ENCODE measurements at places on chromosomes 5 and 9. TPM values are rescaled to one million over a fixed set of nuclear protein-coding genes. Genes with fewer than 3 reads are reported as not detected.

- peak; percentile 21 for DNase-seq
Observed at GRCh38 chr5:93717162-93717561, 24.2 kb downstream of the POU5F2 start.

SH3RF2 gene
- 1.3 TPM for total RNA-seq

- DNase-seq = no peak
Observed at GRCh38 chr5:36613241-36613640, 6.8 kb downstream of the SLC1A3 start.

SLC6A3 gene
- 0.85 TPM for total RNA-seq

DNA sequence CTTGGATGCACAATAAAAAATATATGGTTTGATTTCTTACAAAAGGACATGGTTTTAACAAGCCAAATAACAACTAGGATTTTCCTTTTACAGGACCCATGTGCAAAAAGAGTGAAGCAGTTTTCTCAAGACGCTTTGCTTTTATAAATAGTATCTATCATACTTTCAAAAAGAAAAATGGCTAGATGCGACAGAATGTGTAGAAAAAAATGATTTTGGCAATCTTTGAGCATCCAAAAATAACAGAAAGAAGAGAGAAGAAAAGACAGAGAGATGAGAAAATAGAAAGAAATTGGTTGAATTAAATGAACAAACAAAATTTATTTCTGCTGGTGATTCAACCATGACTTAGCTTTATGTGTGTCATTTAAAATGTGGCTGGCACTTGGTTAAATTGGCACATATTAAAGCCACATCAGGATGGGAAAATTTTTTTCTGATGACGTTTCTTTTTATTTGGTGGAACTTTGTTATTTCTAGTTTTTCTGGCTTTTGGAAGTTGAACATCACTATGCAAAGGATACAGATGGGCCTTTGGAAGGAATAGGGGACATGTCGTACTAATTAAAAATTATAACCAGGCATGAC is 35.6 kb upstream of the NREP start:
- no peak for DNase-seq

- peak; percentile 89 for DNase-seq
Observed at GRCh38 chr5:116084871-116085715, at the start of gene COMMD10. Gene COMMD10, plus strand, starts transcription at chr5:116085025.

LECT2 gene
- total RNA-seq = not detected

TEX48 gene
- total RNA-seq = not detected

GRCh38 chr5:172379481-172379880 is 74.8 kb downstream of the SH3PXD2B start:
- no peak for DNase-seq

DNA sequence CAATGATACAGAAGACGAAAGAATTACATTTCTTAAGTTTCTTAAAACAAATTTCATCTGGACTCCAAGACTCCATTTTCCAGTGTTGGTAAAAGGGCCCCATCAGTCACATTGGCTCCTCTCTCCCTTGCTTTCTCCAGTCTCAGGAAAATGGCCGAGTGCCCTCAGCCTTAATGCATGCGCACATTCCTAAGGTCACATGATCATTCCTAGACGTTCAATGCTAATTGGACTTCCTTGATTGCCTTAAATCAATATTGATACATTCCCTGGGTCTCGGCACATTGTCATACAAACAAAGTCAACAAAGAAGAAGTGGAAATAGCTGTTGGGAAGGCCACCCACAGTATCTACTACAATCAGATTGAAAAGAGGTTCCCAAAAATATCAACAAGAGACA is 413.6 kb upstream of the GRAMD2B start:
- DNase-seq = no peak

SHISAL2B gene
- 0.34 TPM for total RNA-seq

GRCh38 chr5:133746834-133747233 is 134.5 kb upstream of the FSTL4 start:
- DNase-seq = no peak

DNA sequence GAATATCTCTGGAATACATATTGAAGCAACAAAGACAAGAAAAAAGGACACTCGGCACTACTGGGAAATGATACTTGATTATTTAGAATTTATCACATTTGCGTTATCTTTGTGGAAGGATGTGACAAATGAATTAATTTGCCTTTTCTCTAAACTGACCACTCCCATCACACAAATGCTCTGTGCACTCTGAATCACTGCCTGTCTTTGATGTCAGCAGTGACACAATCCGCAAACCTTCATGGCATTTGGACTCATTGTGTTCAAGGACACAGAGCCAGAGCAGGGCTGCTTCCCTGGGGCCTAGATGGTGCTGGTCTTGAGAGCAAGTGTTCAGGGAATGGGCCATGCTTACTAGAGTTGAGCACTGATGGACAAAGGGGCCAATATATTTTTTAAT is 4.9 kb upstream of the KIF4B start:
- DNase-seq = no peak

DNA sequence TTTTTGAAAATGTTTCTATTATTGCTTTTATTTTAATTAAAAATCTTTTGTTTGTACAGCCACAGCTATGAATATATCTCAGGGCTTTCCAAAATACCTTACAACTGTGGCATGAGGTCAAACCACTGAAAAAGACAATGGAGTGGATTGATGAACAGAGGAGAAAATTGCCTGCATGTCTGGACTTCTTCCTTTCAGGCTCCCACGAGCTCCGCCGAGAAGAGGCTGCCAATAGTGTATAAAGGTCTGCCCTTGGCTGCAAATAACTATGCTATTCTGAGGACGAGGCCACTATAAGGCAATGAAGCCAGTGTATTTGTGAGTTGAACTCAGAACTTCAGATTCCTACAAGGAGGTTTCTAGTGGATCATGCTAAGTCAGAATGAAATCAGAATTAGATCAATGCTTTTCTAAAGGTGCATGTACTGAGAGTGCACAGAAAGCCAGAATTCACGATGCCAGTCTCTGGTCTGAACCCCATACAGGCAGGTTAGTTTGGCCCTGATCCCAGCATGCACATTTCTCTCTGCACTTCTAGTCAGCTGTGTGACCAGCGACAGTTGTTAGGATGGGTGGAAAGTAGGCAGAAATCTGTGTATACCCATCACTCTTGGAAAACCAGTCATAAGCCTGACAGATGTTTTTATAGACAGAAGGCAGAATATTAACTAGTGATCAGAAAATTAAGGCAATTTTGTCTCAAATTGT is 42.7 kb upstream of the PLPP1 start:
- peak; percentile 78 for DNase-seq

- DNase-seq = no peak
Observed at GRCh38 chr5:108579236-108579635, 168.5 kb upstream of the FER start.

All from lung (tissue), 17 donors.